ENCODE measurements at places on chromosomes 1 and 21.

DNA sequence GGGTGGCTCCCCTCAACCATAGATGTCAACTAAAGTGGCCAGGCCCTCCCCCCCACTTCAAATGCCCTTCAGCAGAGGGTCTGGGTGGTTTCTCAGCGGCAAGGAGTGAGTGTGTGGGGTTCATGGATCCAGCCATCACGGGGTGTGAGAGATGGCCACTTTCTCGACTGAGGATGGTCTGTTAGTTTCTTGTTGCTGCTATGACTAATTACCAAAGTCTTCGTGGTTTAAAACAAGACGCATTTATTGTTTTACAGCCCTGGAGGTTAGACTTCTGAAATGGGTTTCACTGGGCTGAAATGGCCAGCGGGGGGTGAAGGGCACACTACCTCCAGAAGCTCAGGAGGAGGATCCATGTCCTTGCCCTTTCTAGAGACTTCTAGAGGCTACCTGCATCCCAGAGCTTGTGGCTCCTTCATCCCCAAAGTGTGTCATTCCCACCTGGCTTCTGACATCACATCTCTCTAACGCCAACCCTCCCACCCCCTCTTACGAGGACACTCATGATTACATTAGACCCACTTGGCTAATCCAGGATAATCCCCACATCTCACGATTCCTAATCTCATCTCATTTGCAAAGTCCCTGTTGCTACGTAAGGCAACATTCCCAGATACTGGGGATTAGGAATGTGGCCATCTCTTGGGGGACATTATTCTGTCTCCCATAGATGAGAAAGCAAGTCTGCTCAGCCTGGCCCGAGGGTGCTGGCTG is 53.0 kb downstream of the EPHB2 start:
- DNase-seq, result no peak

- DNase-seq, result no peak
Measured at GRCh38 chr1:52145137-52145536, 3.2 kb downstream of the ZFYVE9 start.

- DNase-seq, result no peak
Measured at GRCh38 chr1:112697781-112698201, 9.1 kb downstream of the RHOC start.

DNA sequence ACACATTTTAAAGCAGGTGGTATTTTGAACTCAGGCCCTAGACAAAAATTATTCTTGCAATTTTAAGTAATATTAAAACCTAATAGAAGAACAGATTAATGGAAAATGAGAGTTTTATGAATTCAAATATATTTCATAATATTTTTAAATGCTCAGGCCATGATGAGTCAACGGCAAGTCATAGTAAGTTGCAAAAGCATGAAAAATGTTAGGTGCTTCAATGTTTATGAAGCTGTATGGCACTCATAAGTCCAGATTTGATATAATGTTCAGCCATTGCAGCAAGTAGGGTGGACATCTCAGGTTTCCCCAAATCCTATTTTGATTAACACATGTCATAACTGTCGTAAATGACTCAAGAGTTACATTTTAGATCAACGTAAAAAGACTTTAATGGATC is 112.6 kb downstream of the GRIK1 start:
- no peak for DNase-seq

DNA sequence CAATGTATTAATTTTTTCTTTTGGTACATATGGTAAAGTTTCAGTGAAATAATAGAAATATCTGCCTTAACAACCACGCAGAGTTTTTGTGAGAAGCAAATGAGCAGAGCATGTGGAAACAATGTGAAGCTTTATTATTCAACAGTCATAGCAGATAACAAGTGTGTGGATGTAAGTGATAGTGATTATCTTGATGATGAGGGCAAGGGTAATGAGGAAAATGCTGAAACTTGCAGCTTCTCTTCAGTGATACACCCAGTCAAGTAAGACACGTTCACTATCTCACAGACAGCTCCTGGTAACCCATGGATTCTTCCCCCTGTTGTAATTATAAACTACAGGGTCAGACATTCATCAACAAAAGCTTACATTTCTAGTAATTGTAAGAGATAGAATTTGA is 14.6 kb upstream of the OR2L5 start:
- no peak for DNase-seq

DNA sequence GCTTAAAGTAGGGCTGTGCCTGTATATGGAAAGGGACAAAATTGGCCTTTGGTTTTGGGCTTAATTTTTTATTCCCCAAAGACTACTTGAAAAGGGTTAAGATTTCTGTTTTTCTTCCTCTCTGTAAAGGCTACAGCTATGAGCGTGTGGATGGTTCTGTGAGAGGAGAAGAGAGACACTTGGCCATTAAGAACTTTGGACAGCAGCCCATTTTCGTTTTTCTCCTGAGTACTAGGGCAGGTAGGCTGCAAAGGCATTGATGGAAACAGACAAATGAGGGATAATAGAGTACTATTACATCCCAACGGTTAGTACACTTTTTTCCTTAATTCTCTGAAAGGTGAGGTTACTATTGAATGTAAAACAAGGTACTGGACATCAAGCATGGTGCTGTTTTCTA is 29.6 kb downstream of the CHD1L start:
- DNase-seq, result no peak

DNA sequence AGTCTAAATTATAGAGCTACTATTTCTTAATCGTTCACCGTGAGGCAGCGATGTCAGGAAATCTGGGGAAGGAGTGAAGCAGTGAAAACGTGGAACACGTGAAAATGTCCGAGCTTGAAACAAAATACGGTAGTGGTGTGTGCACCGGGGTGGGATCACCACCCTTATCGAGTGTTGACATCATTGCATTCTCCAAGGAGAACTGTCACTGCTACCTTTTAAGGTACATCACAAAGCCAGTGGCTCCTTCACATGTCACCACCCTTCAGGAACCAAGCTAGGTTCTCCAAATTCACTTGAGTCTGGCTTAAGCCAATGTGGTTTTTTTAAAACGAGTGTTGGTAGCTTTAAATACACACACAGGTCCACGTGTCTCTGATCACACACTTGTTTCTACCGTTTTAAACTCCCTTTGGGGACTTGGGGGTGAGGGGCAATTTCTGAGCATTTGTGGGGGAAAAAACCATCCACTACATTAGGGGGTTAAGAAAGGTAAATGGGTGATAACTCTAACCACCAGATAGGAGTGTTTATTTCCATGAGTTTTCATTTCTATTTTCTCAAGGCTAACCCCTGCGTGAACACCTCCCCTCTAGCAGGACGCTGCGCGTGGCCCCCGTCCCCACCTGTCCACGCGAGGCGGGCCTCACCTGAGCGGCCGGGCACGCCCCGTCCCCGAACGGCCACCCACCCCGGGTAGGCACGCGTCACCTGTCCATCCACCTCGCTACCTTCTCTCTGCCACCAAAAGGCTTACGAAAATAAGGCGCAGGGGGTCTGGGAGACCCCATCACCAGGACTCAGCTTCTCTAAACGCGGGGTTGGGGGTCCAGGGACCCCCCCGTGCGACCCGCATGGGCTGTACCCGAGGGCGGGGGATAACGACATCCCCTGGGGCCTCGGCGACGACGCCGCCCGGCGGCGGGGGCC is 978 bp downstream of the PRDM15 start:
- DNase-seq, result peak; percentile 17

- no peak for DNase-seq
Measured at GRCh38 chr1:202056644-202057334, 46.4 kb downstream of the ELF3 start.

- DNase-seq, result no peak
Measured at GRCh38 chr1:24641646-24642151, 1.4 kb upstream of the SRRM1 start.

- DNase-seq, result no peak
Measured at GRCh38 chr21:33070998-33071769, 1.2 kb downstream of the OLIG1 start.

GRCh38 chr21:46253610-46254124 is 25.1 kb upstream of the LSS start:
- peak; percentile 8 for DNase-seq

DNA sequence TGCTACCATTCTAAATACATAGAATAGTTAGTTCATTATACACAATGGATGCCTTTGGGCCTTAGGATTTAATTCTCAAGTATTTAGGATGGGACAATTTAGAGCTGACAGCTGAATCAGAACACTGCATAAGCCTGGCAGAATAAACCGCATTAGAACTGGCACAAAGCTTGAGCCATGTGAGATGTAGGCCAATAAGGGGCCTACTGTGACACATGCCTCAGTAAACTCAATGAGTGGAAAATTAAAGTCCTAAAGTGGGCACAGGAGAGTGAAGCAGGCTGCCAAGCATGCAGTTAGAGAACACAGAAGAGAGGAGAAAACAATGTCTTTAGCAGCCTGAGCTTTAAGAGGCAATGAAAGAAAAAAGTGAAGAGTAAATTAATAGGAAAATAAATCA is 24.3 kb downstream of the SCYL3 start:
- DNase-seq, result no peak

DNA sequence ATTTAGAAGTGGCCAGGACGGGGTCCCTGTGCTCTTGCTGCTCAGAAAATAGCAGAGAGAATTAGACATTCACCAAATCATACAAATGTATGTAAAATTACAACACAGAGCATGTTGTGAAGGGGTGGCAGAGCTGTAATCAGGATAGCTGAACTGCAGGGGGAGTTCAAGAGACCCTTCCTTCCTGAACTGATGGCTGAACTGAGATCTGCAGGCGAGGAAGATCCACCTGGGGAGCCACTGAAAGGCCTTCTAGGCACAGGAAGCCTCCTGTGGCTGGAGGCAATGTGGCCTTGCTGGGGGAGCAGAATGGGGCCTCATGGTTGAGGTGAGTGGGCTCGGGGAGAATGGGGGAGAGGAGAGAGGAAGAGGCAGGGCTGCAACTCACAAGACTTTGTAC is 216.5 kb downstream of the PRDM2 start:
- no peak for DNase-seq

- no peak for DNase-seq
Measured at GRCh38 chr1:183242556-183242955, 56.5 kb downstream of the LAMC2 start.

- no peak for DNase-seq
Measured at GRCh38 chr1:121538943-121539575, 354.3 kb downstream of the SRGAP2C start.

GRCh38 chr1:167293057-167293456 is 72.4 kb downstream of the POU2F1 start:
- no peak for DNase-seq

GRCh38 chr1:13832100-13832499 is 132.1 kb downstream of the PRDM2 start:
- DNase-seq, result no peak

DNA sequence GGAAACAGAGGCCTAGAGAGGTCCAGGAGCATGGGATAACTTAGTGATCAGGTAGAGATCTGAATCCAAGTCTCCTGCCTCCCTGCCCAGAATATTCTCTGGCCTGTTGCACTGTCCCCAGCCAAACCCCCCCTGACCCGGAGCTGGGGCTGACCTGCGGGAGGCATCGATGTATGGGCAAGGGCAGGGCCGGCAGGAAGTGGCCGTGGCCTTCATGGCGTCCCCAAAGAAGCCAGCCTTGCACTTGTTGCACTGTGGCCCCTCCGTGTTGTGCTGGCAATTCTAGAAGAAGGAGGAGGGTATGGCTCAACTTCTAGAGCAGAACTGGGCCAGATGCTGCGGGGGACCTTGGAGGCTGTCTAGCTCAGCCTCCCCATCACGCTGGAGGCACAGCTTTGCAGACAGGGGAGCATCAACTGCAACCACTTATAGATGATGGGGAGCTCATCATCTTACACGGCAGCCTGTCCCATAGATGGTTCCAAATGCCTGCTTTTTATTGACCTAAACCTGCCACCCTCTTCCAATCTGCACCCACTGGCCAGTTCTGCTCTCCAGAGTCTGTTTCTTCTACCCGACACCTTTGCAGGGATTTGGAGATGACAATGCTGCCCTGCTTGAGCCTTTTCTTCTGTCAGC is 58.2 kb downstream of the HSPG2 start:
- no peak for DNase-seq

DNA sequence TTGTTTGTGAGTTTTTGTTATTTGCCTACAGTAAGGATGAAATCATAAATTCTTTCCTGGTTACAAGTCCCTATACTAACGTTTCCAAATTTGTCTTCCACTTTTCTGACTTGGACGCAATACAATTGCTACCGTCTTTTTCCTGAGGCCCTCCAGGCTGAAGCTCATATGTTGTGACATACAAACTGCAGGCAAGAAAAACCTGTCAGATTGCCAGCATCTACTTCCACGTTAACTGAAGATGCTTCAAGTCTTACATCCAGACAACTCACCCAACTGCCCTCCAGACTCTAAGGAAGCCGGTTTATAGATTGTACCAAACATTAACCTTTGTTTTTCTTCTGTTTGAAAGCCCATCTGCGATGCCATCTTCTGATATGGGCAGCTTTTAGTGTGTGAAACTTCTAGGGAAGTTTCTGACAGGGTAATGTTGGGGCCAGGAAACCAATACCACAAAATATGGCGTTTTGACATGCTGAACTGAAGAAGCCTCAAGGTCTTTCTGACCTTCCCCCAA is 21.4 kb upstream of the RNF11 start:
- DNase-seq, result no peak

DNA sequence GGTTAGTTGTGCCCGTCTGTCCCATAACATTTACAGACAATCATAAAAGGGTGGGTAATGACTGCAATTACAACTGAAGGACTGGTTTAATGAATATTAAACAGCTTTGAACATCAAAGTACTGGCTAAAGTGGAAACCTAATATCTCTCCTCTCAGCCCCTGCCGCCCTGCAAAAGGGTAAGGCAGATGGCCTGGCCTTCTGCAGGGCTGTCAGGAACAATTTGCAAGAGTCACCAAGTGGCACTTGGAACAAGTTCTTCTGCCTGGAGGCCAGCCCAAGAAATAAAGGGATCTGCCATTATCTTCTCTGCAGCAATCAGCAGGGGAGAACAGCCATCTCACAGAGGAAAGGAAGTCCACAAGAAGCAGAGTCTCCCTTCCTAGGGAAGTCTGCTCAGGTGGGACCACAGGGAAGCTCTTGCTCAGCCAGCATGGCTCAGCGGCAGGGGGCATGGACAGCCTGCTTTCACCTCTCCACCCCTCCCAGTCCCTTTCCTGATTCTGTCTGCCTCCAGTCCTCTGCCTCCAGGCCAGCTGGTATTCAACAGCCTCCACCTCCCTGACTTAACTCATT is 96.1 kb downstream of the TRABD2B start:
- DNase-seq, result no peak

DNA sequence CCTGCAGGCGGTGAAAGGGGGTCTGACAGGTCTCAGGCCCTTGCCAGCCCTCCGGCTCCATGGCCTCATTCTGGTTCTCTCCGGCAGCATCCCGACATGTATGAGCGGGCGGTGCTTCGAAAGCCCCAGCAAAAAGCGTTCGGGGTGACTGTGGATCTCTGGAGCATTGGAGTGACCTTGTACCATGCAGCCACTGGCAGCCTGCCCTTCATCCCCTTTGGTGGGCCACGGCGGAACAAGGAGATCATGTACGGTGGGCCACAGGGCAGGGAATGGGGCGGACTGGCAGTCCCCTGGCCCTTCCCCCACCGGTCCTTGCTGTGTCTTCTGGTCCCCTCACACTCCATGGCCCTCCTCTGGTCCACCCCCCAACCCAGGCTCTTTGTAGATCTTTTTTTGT is 6.3 kb downstream of the IKBKE start:
- DNase-seq, result no peak

DNA sequence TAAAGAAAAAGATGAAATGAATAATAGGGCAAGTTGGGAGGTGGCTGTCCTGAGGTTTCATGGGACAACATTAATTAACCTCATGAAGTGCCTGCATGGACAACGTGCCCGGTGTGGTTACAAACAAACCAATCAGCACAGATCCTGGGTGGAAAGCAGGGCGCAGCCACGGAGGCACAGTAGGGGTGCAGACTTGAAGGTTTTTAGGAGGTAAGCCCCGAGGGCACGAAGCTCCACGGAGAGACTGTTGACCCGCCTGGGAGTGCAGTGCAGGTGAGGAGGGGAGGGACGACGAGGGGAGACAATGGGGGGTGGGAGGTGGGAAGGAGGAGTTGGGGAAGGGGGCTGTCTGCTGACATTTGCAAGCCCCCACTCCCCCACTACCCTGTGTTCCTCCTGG is 2.3 kb upstream of the RIPK4 start:
- DNase-seq, result no peak

Measured in activated effector memory CD4-positive, alpha-beta T cell treated with Interleukin-2 at 50 U/mL for 16 hours (primary cell).